ENCODE measurements at places on chromosomes 7 and 10.

- no peak for DNase-seq
These were observed 82.4 kb downstream of the PHYHIPL start for GRCh38 chr10:59258890-59259289.

- no peak for DNase-seq
These were observed 8.0 kb downstream of the ZNF518A start for GRCh38 chr10:96138102-96138501.

- no peak for DNase-seq
These were observed 572 bp upstream of the BHLHA15 start for GRCh38 chr7:98210513-98211220.

GRCh38 chr10:18238870-18239485, 98.8 kb downstream of the CACNB2 start:
- DNase-seq = no peak

DNA sequence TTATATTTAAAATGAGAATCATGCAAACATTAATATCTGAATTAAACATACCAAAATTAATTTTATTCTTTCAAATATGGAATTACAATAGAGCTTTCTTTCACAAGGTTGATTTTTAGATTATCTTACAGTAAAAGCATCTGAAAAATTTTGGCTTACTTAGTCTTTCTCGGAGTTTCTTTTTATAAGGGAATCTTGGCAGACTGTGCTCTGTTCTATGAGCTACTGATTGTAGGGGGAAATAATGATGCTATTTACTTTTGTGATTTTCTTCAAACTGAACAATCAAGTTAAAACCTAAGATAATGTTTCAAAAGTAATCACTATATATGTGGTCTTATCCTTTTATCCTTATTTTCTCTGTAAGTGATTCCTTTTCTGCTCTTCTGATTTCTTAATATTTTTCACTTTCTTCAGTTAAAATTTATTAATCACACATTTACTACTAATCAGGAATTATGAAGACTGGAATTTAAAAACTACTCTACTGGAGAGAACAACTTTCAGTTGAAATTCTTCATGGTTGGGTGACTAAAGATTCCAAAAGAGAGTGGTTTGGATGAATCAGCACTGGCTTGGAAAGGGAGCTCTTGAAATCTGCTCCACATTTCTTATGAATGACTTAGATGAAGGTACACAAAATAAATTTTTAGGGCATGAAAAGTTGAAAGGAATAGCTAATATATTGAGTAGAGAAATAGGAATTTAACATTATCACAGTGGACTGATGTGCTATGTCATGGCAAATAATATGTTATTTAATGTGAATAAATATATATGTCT, 103.9 kb downstream of the PPP1R9A start:
- DNase-seq = no peak

DNA sequence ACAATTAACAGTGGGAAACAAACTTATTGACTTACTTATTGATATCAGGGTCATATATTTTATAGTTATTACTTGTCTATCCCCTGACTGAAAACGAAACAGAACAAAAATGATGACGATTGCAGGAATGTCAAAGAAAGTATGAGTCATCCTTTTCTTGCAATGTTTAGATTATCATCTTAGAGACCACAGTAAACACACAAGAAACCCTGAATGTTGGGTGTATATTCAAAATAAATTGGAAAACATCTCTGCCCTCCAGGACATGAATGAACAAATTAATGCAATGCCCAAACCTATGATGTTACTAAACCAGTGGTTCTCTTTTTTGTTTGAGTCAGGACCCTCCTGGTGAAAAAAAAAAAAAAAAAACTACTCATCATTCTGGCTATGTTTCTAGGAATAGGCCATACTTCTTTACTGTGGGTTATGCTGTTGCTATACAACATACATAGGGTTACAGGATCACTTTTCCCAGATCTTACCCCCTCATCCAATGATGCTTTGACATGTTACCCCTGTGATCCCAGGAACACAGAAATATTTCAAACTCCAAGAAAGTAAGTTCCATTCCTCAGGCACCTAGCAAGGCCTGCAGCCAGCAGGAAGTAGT, 623.4 kb upstream of the IGFBP3 start:
- no peak for DNase-seq

GRCh38 chr7:3092468-3092867, 48.8 kb upstream of the CARD11 start:
- DNase-seq = no peak

- peak; percentile 86 for DNase-seq
These were observed 4.1 kb downstream of the IMPDH1 start for GRCh38 chr7:128405471-128406313.

- DNase-seq = no peak
These were observed 38.8 kb downstream of the CNPY1 start for GRCh38 chr7:155507576-155507975.

- no peak for DNase-seq
These were observed 401.1 kb downstream of the PARD3 start for GRCh38 chr10:34413756-34414587.
